ENCODE measurements at places on chromosomes 2 and 18.

- no peak for DNase-seq
Observed at GRCh38 chr2:102724016-102724490, 37.8 kb upstream of the TMEM182 start.

DNA sequence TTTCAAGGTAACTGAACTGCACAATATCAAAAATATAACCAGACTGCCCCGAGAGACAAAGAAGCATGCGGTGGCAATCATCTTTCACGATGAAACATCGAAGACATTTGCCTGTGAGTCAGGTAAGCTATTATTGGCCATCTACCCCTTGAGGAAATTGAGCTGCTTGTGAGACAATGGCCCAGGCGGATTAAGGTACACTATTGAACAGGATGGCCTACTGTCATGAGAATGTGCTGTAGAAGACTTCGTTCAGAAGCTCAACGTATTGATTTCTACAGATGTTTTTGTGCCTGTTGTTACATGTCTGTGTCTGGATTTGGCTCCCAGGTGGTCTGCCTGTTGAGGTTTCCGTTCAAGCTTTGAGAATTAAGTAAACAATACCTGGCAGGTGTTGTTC, 198.7 kb downstream of the DOK6 start:
- DNase-seq = no peak

- no peak for DNase-seq
Observed at GRCh38 chr2:19868701-19869580, 32.8 kb downstream of the TTC32 start.

DNA sequence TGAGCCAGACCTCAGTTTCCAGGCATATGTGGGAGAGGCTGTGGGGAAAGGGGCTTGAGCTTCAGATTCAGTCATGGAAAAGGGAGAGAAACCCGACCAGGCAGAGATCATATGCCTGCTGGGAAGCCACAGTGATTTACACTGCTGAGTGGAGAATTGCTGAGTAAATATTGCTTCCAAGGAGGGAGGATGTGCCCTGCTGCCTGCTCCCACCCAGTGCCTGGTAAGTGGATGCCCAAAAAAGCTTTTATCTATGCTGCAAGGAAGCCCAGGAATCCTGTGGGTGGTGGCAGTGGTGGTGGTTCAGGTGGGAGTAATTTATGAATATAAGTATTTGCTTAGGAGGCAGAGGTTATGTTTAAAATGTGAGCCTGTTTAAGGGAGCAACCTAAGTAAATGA, 39.5 kb downstream of the INO80C start:
- DNase-seq = no peak

DNA sequence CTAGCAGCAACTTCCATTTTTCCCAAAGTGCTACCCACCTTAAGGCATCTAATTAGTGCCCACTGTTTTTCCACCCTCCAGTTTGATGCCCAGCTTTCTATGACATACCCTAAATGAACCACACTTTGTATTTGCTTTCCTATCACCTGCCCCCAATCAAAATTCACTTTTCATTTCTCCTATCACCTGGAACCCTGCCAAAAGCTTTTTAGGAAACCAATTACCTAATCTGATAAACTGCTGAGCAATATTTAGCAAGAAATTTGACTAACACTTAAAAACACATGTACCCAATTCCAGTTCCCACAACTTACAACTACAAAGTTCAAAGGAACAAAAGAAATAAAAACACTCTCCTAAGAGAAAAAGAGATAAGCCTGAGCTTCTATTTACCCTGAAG, 71.7 kb downstream of the IKZF2 start:
- DNase-seq = no peak

DNA sequence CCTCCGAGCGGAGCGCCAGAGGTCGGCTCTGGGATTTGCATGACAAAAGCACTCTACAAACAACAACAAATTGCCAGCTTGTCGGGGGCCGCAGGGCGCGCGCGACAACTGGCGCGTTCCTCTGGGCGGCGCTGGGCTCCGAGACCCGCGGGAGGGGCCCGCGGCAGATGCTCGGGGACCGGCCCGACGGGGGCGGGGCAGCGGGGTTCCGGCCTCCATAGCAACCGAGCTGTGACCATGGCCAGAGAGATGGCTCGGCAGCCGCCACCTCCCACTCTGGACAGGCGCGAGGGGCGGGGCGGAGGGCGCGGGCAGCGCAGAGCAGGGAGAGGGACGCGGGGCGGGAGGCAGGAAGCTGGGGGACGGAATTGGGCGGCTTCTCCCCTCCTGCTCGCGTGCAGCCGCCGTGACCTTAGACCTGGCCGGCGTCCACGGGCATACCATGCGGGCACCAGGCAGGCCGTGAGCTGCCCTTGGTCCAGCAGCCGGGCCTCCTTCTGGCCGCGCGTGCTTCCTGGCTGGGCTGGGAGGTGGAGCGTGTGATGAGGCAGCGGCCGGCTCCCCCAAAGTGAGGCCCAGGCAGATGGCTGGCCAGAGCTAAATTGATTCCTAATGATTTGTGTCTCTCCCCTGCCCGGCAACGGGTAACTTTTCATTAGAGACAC, 171.5 kb downstream of the CELF4 start:
- no peak for DNase-seq

GRCh38 chr2:135163306-135163705, 111.2 kb downstream of the RAB3GAP1 start:
- no peak for DNase-seq

GRCh38 chr18:48690494-48690893, 151.7 kb downstream of the CTIF start:
- DNase-seq = no peak

DNA sequence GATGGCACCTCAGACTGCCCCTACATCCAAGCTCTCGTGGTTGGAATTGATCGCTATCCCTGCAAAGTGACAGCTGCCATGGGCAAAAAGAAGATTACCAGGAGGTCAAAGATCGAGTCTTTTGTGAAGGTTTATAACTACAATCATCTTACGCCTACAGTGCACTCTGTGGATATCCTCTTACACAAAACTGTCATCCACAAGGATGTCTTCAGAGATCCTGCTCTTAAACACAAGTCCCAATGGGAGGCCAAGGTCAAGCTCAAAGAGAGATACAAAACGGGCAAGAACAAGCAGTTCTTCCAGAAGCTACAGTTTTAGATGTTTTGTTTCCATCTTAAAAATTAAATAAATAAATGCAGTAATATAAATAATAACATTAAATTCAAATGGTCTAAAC, 45.4 kb downstream of the INO80D start:
- no peak for DNase-seq

- DNase-seq = peak; percentile 97
Observed at GRCh38 chr2:231707927-231708772, at the start of gene PTMA. Gene PTMA (plus strand): TSS chr2:231708525. CDS start chr2:231708707, 182 bp downstream.

DNA sequence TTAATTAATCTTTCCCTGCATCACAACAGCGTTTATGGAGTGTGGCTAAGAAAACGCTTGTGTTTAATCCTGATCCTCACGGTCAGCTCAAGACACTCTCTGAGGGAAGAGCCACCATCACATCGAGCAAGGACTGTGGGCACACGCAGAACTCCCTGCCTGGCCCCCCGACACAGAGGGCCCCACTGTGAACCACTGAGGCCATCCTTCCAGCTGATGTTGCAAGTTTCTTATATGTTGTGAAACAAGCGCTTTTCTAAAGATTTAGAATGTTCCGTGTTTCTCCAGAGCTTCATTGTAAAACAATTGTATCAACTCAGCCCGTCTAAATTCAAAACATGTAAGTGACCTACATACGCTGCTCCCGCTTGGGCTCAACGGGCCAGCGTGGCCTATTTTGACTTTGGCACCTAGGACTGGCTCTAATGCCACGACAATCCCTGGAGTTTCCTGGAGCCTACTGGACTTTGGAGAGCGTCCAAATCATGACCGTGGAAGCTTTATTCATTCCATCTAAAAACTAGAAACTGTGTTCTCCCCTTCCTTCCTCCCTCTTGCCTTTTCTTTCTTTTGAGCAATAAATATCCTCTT, 34.9 kb downstream of the SERPINE2 start:
- no peak for DNase-seq

DNA sequence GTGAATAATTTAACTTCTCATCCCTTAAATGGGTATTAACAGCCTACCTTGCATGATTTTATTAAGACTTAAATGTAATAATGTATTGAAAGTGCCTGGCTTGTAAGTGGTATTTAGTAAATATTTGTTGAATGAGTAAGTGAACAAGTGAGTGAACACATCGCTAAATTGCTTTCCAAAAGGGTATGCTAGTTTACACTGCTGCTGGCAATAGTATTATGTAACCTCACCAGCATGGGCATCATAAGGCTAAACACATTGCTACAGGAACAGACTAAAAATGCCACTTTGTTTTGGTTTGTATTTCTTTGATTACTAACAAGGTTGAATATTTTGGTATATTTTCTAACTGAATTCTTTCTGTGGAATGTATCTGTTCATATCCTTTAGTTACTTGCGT, 9.8 kb downstream of the WDR43 start:
- no peak for DNase-seq

DNA sequence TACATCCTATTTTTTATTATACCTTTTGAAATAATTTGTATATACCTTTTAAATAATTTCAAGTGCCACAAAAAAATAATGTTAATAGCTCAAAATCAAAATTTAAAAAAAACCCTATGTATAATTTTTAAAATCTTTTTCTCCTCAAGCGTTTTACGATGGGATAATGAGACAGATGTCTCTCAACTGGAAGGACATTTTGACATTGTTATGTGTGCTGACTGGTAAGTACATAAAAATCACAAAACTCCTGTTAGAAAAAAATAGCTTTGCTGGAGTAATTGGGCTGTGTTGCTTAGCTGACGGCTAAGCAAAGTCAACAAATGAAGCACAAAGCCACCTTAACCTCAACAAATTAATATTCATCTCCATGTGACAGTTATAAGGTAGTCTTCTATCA, 198.0 kb upstream of the SIX3 start:
- DNase-seq = no peak

- DNase-seq = no peak
Observed at GRCh38 chr2:8602809-8603208, 79.0 kb upstream of the ID2 start.

- DNase-seq = no peak
Observed at GRCh38 chr2:154324601-154325000, 373.9 kb upstream of the KCNJ3 start.

GRCh38 chr18:69364930-69365329, 35.8 kb upstream of the DOK6 start:
- no peak for DNase-seq

- no peak for DNase-seq
Observed at GRCh38 chr18:66674286-66674685, 70.4 kb upstream of the CDH19 start.

GRCh38 chr18:55863391-55863706, 275.4 kb upstream of the TCF4 start:
- no peak for DNase-seq

- no peak for DNase-seq
Observed at GRCh38 chr2:151367571-151367970, 10.2 kb downstream of the TNFAIP6 start.

- DNase-seq = no peak
Observed at GRCh38 chr2:169291517-169291916, 70.8 kb downstream of the LRP2 start.

- DNase-seq = no peak
Observed at GRCh38 chr2:219368690-219369191, 19.0 kb downstream of the DNPEP start.

DNA sequence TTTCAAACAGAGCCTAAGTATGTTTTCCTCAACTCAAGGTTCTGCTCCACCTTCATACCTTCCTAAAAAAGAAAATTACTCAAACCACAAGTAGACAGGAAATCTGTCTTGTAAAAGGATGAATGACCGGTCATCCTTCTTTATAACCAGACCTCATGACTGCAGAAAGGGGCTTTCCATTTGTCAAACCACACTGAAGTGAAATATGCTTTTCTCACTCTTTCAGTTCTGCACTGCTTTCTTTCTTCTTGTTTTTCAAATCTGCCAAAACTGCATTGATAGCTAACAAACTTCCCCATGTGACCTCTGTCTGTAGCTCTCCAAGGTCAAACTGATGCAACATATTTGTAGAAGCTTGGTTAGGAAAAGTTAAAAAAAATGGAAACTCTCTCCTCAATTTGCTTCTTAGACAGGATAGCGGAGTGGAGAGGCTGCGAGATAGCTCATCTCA, 308.9 kb upstream of the CCDC68 start:
- no peak for DNase-seq

DNA sequence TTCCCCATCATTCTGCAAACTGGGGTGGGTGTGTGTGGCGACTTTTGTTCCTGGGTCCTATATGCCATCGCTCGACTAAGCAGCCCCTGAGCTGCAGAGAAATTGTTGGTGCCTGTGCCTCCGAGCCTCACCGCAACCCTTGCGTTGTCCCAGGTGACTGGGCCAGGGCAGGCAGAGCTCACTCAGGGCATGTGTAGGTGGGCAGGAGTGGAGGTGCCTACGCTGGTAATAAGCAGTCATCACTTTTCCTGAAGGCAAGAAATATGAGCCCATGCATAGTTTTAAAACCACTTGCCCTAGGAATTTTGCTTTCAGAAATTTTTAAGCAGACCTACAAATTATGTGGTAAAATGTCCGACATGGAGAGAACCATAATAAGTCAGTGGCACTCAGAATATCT, 197.8 kb downstream of the SMAD7 start:
- DNase-seq = no peak

All from cortex of kidney (tissue), 1 donor.